ENCODE measurements at places on chromosomes 5 and 9.

DNA sequence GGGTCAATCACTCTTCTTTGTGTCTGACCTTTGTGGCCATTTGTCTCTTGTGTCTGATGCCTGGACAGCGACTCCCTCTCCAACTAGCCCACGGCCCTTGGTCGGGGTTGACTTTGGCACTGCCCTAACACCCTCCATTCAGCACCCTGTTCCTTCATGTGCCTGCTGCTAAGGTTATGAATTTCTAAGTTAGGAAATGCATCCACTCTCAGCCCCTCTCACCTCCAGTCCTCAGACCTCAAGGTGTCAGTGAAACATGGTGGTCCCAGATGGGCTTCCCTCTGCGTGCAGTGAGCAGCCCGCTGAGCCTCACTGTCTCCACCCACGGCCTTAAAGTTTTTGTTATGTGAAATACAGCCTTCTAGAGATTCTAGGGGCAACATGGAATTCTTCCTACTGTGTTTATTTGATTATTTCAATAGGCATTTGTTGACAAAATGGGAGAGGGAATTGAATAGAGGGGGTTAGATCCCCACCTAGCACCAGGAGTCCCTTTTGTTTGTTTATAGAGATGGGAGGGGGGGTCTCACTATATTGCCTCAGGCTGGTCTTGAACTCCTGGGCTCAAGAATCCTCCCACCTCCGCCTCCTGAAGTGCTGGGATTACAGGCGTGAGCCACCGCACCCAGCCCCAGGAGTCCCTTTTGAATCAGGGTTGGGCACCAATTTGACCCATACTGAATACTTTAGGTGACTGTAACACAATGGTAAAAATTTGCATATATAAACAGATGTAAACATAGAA is 1.6 kb upstream of the GLIPR2 start:
- DNase-seq, result no peak

- DNase-seq, result no peak
Measured at GRCh38 chr5:15664961-15665360, 165.0 kb downstream of the FBXL7 start.

GRCh38 chr5:104643320-104643719 is 1080.7 kb upstream of the NUDT12 start:
- no peak for DNase-seq

GRCh38 chr5:21774281-21774680 is 1078.9 kb downstream of the CDH12 start:
- DNase-seq, result no peak

DNA sequence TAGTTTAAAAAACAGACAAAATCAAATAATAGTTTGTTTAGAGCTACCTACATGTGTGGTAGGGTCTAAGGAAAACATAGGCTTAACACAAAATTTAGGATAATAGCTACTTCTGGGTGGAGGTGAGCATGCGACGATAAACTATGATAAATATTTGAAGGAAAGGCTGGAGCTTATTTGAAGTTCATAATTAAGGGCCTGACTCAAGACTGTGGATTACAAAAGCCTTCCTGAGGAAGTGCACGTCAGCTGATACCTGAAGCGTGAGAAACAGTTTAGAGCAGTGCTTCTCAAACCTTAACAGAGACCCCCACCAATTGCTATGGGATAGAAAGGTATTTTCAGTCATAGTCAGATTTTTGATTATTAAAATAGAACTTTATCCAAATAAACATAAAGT is 20.4 kb upstream of the UBLCP1 start:
- no peak for DNase-seq

DNA sequence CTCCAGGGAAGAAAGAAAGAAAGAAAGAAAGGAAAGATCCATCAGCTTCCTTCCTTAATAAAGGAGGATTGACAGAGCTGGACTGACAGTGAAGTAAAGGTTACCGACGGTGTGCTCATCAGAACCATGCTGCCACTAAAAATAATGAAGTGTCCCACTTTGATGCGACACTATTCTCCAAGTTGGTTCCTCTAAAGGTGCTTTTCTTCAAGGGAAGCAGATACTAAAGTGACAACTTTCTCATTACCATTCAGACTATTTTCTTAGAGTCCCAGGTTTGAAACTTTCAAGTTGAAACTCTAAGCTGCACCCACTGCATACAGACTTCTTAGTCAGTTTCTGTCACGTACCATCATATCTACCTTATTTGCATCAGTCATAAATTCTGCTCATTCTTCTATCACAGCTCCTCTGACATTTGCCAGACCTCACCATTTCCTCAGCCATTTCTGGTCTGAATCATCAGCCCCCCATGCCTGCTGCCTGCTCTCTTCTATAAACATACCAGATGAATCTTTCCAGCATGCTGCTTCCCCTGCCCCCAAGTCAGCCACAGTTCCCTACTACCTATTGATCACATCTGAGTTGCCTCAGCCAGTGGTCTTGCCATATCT is 177.6 kb downstream of the DEPDC1B start:
- peak; percentile 68 for DNase-seq

GRCh38 chr5:179301796-179302195 is 43.5 kb downstream of the ADAMTS2 start:
- DNase-seq, result no peak

- no peak for DNase-seq
Measured at GRCh38 chr9:97578846-97579245, 54.3 kb downstream of the TSTD2 start.

DNA sequence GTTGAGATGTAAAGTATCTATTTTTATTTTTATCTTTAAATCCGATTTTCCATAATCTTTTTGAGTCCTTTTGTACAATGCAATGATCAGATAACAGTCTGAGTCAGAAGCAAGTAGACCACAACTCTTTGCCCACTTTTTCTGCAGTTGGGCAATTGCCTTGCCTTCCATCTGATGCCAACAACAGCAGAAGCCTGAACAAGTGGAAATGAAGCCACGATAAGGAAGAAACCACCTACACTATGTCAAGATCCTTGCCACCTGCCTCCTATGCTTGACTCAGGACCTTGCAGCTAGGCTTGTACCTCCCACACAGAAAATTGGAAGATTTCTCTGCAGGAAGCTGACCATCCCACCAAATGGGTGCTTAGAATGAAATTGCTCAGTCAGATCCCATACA is 78.6 kb downstream of the ANXA1 start:
- no peak for DNase-seq

DNA sequence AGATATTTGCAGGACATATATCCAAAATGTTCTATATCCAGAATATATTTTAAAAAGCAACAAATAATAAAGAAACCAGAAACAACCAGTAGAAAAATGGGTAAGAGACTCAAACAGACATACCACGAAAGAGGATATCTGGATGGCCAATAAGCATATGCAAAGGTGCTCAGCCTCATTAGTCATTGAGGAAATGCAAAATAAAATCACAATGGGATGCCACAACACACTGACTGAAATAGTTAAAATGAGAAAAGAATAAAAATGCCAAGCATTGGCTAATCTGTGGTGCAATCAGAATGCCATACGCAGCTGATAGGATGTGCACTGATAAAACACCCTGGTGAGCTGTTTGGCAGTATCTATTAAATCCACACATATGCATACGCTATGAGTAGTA is 265.8 kb upstream of the ANKH start:
- DNase-seq, result no peak

GRCh38 chr5:63043792-63044191 is 465.2 kb downstream of the LRRC70 start:
- DNase-seq, result no peak

GRCh38 chr9:118618849-118619248 is 750.4 kb downstream of the BRINP1 start:
- no peak for DNase-seq

- no peak for DNase-seq
Measured at GRCh38 chr5:105145152-105145551, 1582.6 kb upstream of the NUDT12 start.

DNA sequence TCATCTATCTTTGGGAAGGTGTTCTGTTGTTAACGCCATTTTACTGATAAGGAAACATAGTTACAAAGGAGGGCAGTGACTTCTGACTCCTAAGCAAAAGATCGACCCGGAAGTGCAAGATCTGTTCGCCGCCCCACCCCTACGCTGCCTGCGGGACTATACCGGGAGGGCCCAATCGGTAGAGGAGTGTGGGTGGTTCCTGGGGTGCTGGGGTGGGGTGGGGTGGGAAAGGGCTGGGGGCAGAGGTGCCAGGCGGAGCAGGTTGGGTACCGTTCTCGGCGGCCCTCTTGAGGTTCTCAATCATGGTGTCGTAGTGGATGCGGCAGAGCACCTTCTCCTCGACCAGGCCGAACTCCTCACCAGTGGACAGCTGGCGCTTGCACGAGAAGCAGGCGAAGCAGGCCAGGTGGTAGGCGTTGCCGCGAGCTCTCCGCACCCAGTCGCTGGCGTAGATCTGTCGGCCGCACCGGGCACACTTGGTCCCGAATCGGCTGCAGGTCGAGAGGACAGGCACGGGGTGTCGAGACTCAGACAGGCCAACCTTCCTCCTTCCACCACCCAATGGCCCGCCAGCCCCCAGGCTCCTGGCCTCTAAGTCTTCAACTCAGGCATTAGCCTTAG is 11.8 kb downstream of the LHX6 start:
- no peak for DNase-seq

- DNase-seq, result no peak
Measured at GRCh38 chr9:131240047-131240921, 36.0 kb downstream of the FAM78A start.

DNA sequence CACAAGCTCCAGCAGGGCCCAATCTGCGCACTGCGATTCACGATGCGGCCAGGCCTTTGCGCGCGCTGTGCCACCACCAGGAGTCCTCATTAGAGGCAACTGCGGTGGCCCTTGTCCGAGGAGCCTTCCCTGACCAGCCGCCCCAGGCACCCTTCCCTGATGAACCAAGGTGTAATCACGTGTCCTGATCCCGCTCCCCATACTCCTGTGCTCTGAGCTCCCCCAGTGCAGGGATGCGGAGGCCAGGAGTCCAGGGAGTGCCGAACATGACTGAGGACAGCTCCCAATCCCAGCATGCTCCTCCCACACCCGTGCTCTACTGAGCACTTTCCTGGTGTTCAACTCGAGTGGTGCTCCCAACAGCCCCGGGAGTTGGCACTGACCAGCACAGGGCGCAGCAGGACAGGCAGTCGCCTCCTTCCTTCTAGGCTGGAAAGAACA is 134.8 kb downstream of the ZNF354C start:
- no peak for DNase-seq

GRCh38 chr9:15104826-15105420 is 194.7 kb upstream of the FREM1 start:
- peak; percentile 4 for DNase-seq

GRCh38 chr5:109695005-109695926 is 5.5 kb downstream of the MAN2A1 start:
- DNase-seq, result peak; percentile 47

GRCh38 chr9:113918697-113919350 is 42.7 kb downstream of the ZNF618 start:
- no peak for DNase-seq

DNA sequence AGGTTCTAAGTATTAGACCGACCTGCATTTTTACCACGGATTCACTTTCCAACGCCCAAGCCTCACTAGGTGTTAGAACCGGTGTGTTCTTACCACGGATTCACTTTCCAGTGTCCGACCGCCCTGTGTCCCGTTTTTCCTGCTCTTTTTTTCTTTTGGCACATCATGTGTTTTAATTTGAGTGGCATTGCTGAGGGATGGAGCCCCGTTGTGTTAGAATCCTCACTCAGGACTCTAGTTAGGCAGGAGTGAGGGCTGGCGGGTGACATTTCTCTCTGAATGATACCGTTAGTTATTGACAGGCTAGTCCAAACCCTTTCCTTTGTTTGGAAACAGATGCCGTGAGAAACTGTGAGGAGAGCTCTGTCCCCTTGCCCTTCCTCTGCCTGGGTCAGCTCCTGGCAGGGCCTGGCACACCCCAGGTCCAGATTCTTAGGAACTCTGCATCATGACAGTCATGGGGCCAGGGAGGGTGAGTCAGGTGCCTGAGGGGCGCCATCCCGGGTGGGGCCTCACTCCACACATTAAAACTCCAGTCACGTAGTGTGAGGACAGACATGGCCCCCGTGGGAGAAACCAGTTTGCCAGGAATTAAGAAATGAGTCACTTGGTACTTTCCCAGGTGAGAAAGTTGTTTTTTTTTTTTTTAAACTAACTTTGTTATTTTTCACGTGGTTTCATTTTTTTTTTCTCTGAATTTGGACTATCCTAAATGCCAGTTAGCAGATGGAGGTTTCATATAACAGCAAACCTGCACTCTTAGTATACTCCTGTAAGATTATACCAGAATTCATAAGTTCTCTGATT is 15.8 kb downstream of the EXOC3 start:
- DNase-seq, result no peak

GRCh38 chr5:119578937-119579336 is 50.4 kb upstream of the FAM170A start:
- peak; percentile 21 for DNase-seq

DNA sequence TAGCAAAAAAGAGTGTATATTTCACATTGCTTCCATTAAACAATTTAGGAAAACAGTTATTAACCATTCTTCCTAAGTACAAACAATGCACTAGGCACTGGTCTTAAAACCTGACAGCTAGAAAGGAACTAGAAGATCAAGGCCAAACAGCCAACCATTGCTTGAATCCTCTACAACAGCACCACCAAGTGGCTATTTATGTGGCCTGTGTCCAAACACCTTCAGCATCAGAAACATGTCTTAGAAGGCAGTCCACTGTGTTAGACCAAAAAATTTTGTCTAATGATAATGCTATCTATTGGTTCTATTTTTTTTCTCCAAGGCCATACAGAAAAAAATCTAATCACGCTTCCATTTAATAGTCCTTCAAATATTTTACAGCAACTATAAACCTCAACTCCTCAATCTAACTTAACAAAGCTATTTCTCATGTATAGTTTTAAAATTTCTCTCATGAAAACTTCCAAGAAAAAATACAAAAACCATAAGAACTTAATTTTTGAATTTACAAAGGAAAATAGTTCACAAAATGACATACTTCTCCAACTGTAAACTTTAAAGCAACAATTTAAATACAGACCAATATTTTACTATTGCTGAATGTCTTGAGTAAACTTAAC is 36.1 kb downstream of the CAAP1 start:
- peak; percentile 41 for DNase-seq

GRCh38 chr9:74742792-74743730 is 144.7 kb downstream of the TRPM6 start:
- DNase-seq, result no peak

GRCh38 chr5:108801776-108802175 is 54.1 kb downstream of the FER start:
- DNase-seq, result no peak

DNA sequence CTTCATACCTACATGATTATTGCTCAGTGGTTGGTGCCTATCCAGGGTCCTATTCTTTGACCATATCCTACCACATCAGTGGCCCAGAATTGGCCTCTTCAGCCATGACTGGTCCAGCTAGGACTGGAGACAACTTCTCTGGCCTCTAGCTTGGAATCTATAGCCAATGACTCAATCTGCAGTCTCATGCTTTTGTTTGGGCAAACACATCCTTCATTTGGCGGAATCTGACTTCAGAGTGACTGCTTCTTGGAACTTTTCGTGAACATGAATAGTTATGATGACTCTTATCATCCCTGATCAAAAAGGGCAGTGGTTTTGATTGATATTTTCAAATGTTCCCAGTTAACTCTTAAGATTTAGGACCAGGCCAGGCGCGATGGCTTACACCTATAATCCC is 134.1 kb downstream of the PAPPA start:
- no peak for DNase-seq

GRCh38 chr9:129446828-129447550 is 173.9 kb downstream of the C9orf50 start:
- DNase-seq, result no peak

All from GM12864 (cell line).